Caco-2 (cell line): ENCODE measurements at places on chromosomes 5 and 9.

DNA sequence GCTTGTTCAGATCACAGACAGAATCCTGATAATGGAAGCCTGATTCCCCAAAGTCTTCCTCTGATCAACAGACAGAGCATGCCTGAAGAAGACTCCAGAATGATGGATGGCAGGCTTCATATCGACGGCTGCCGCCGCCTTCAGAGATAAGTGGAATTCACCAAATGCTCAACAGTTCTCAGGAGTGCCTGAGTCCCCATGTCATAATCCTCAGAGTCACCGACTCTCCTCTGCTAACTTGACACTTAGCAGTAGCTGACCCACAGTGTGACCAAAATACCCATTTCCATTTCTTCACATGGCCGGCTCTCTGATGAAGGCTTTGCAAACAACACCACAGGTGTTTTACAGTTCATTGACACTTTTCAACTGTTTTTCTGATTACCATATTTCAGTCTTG is 58.7 kb downstream of the PRDM6 start:
- H3K36me3 ChIP-seq, result no peaks in the 10 kb centered on the region
- H3K4me3 ChIP-seq, result no peak overlapping the region
- no peaks in the 10 kb centered on the region for H3K27me3 ChIP-seq
- H3K27ac ChIP-seq, result no peak overlapping the region

DNA sequence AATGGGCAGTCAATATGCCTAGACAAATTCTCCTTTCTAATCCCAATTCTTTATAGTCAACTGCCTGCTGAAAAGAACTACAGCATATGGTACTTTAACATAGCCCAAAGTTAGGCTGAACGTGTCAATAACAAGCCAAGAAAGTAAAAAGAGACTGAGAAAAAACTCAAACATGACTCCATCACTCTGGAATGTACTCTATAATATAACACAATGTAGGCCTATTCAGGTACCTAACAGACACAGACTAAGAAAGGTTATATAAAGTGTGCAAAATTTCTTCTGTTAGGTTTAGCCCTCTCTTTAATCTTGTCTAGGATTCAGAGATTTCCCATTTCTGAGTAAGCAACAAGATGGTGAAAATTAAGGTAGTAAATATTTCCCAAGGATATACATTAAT is 209.7 kb upstream of the PRR16 start:
- H3K36me3 ChIP-seq, result no peaks in the 10 kb centered on the region
- H3K27ac ChIP-seq, result no peak overlapping the region
- H3K27me3 ChIP-seq, result no peaks in the 10 kb centered on the region
- no peak overlapping the region for H3K4me3 ChIP-seq
- H3K4me1 ChIP-seq, result no peaks in the 10 kb centered on the region

GRCh38 chr9:127159949-127160610 is 37.6 kb upstream of the ANGPTL2 start:
- no peak overlapping the region for H3K4me3 ChIP-seq
- H3K27me3 ChIP-seq, result no peaks in the 10 kb centered on the region
- H3K27ac ChIP-seq, result peak overlapping the region; percentile 81
- DNase-seq, result no peak

DNA sequence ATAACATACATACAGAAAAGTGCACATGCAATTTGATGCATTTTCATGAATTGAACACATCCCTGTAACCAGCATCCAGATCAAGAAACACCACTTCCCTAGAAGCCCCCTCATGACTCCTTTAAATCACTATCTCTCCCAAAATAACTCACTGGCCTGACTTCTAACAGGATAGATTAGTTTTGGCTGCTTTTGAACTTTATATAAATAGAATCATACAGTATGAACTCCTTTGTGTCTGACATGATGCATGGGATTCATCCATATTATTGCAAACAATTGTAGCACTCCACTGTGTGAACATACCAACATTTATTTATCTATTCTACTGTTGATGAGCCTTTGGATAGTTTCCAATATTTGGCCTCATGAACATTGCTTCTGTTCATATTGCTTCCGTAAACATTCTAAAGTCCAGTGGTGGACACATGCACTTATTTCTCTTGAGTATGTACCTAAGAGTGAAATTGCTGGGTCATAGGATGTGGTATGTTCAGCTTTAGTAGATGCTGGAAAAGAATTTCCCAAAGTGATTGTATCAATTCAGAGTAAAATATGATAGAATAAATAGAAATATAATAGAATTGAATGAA is 148.7 kb upstream of the GDNF start:
- H3K4me3 ChIP-seq, result no peak overlapping the region
- no peak for DNase-seq
- no peaks in the 10 kb centered on the region for H3K4me1 ChIP-seq
- no peaks in the 10 kb centered on the region for H3K27me3 ChIP-seq
- no peaks in the 10 kb centered on the region for H3K36me3 ChIP-seq
- no peak overlapping the region for H3K27ac ChIP-seq

GRCh38 chr9:106801816-106802215 is 61.1 kb upstream of the ZNF462 start:
- H3K27ac ChIP-seq, result no peak overlapping the region
- H3K36me3 ChIP-seq, result no peaks in the 10 kb centered on the region
- H3K4me3 ChIP-seq, result no peak overlapping the region

DNA sequence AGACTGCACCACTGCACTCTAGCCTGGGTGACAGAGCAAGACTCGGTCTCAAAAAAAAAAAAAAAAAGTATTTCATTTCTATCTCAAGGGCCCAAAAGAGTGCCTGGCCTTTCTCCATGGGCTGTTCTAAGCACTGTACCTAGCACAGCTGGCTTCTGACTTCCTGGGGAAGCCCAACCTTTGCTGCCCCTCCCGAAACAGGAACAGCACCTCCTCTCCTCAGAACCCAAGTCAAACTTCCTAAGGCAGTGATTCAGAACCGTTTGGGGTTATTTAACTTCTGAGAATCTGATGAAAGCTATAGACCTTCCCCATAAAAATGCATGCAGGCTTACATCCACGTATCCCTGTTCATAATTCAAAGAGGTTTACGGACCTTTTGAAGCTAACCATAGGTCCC is 57.8 kb downstream of the NRG2 start:
- H3K4me1 ChIP-seq, result no peaks in the 10 kb centered on the region
- H3K36me3 ChIP-seq, result no peaks in the 10 kb centered on the region
- no peak for DNase-seq
- H3K27ac ChIP-seq, result no peak overlapping the region
- H3K4me3 ChIP-seq, result no peak overlapping the region

- DNase-seq, result no peak
- H3K27ac ChIP-seq, result no peak overlapping the region
- no peaks in the 10 kb centered on the region for H3K36me3 ChIP-seq
- no peaks in the 10 kb centered on the region for H3K4me1 ChIP-seq
- no peaks in the 10 kb centered on the region for H3K27me3 ChIP-seq
Measured at GRCh38 chr5:120512068-120512467, 48.0 kb downstream of the PRR16 start.

DNA sequence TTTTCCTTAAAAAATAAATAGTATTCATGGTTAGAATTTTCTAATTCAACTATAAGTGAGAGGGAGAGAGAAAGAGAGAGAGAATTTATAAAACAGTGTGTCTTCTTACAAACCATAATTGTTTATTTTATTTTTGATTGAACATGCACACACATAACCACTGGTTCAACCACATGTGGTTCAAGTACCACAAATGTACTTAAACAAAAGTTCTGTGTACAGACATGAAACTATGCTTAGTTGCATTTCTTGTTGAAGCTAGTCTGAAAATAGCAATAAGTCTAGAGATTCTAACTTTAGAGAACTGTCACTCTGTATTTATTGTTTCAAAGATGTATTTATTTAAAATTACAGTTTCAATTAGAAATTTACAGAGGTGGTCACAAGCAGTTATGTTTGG is 130.6 kb upstream of the PDE4D start:
- H3K4me3 ChIP-seq, result no peak overlapping the region
- H3K27ac ChIP-seq, result no peak overlapping the region
- no peaks in the 10 kb centered on the region for H3K36me3 ChIP-seq
- H3K4me1 ChIP-seq, result no peaks in the 10 kb centered on the region
